Upper lobe of right lung (tissue), 1 donor: ENCODE measurements at places on chromosomes 2 and 18. TPM values are rescaled to one million over a fixed set of nuclear protein-coding genes. Genes with fewer than 3 reads are reported as not detected.

DNA sequence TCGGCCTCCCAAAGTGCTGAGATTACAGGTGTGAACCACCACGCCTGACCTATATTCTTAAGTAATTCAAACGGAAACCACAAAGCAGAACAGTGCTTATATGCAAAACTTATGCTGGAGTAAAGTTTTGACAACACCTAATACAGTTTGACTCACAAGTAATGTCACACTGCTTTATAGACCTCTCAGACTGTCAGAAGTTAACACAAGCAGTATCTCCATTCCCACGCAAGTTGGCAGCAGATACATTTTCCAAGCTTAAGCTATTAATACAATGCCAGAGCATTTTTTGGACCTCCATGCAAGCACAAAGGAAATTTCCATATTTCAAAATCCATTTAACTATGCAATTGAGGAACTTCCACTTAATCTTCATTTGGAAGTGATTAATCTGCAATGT is 21.0 kb upstream of the SANBR start:
- DNase-seq, result no peak
- H3K4me3 ChIP-seq, result no peak overlapping the region
- no peaks in the 10 kb centered on the region for H3K27me3 ChIP-seq
- H3K27ac ChIP-seq, result no peak overlapping the region
- peaks cover 22% of the 10 kb centered on the region for H3K36me3 ChIP-seq

DNA sequence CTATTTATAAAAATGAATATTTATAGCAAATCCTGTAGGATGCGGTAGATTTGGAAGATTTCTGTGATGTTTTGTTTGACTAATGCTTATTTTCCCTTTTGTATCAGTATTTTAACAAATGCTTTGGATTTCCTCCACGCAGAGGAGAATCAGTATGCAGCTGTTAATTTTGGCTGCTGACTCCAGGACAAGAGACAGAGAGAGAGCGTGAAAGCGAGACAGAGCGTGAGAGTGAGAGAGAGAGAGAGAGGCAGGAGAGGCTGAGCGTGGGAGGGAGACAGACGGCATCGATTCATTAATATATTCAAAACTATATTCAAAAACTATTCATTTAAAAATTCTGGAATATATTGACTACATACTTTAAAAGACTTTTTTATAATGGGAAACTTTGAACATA is 62.5 kb downstream of the RRM2 start:
- H3K4me3 ChIP-seq, result no peak overlapping the region
- no peak for DNase-seq
- no peak overlapping the region for H3K27ac ChIP-seq
- no peaks in the 10 kb centered on the region for H3K36me3 ChIP-seq
- no peaks in the 10 kb centered on the region for H3K4me1 ChIP-seq

DNA sequence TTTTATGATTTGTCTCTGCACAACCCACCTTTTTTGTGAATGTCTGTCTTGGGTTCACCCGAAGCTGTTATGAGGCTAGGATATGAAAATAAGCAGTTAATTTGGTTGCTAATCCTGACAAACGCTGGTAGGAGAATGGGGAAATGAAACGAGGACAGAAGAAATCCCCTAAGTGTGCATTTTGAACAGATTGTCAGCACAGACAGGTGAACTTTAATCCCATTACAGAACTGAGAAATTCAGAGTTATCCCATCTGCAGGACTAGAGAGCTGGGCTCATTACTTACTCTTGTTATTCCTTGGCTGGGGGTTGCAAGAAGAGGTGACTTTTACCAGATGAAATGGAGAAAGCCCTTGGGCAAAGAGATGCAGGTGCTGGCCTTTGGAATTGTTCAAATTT is 123.3 kb upstream of the NYAP2 start:
- H3K36me3 ChIP-seq, result no peaks in the 10 kb centered on the region
- no peaks in the 10 kb centered on the region for H3K4me1 ChIP-seq
- no peak overlapping the region for H3K27ac ChIP-seq

DNA sequence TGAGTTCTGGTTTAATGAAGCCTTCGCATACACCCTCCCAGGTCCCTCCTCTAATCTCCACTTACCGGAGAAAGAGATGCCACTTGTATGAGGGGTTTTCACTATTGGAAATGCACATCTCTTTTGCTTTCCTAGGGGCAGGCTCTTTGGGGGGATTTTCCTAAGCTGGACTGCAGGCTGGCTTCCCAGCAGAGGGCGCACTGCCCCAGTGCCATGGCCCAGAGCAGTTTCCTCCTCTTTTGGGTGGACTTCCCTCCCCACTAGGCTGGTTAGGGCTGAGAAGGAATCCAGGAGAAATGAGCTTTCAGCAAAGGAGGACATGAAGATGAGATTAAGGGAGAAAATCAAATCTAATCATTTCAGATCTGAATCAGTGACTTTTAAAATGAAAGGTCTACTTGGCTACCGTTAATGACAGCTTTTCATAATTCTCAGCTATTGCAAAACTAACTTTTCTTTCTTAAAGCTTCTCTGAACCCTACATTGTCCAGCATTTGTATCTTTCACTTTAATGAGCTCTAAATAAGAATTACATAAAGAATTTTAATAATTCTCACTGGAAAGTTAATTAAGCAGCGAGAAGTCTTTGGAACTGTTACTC is 784.1 kb upstream of the FANCL start:
- no peak overlapping the region for H3K4me3 ChIP-seq
- no peaks in the 10 kb centered on the region for H3K4me1 ChIP-seq
- H3K27me3 ChIP-seq, result no peaks in the 10 kb centered on the region
- DNase-seq, result peak; percentile 72

- H3K4me1 ChIP-seq, result no peaks in the 10 kb centered on the region
- DNase-seq, result no peak
- no peaks in the 10 kb centered on the region for H3K36me3 ChIP-seq
- H3K27me3 ChIP-seq, result no peaks in the 10 kb centered on the region
- no peak overlapping the region for H3K27ac ChIP-seq
Observed at GRCh38 chr2:58341047-58341446, 99.9 kb upstream of the FANCL start.

DNA sequence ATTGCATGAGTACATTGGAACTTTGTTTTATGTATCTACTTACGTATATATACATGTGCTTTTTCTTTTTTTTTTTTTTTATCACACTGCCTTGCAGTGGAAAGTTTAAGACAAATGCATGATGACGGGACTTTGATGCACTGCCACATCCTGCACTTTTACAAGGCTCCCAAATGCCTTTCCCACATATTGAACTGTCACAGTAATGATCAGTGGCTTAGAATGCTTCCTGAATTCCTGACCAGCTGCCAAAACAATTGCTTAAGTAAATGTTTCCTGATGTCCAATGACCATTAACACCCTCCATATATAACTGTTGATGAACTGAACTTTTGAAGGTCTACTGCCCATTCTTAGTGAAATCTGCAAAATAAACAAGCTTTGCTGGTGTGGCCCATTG is 60.2 kb downstream of the LYPD6B start:
- no peak for DNase-seq
- no peak overlapping the region for H3K27ac ChIP-seq
- H3K4me1 ChIP-seq, result no peaks in the 10 kb centered on the region
- H3K36me3 ChIP-seq, result no peaks in the 10 kb centered on the region

- no peaks in the 10 kb centered on the region for H3K4me1 ChIP-seq
- no peaks in the 10 kb centered on the region for H3K27me3 ChIP-seq
- no peaks in the 10 kb centered on the region for H3K36me3 ChIP-seq
- no peak for DNase-seq
- H3K4me3 ChIP-seq, result no peak overlapping the region
- H3K27ac ChIP-seq, result no peak overlapping the region
Observed at GRCh38 chr2:197576631-197577030, 60.8 kb downstream of the MOB4 start.

DNA sequence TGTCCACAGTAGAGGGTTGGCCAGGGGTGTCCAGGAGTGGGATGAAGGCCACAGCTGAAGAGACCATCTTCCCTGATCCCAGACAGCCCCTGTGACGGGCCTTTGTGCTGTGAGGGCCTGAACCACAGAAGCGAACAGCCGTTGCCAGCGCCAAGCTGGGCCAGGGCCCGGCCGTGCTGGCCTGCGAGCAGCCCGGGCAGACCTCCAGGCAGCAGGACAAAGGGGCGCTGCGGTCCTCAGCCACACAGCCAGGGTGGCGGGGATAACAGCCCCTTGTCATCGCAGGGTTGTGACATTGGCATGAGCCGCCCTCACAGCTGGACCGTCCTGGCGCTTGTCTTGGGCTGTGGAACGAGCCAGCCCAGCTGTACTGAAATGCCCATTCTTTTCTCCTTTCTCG is 161.1 kb downstream of the FAM210A start:
- no peaks in the 10 kb centered on the region for H3K27me3 ChIP-seq
- H3K36me3 ChIP-seq, result no peaks in the 10 kb centered on the region
- no peak overlapping the region for H3K4me3 ChIP-seq
- H3K4me1 ChIP-seq, result peaks cover 23% of the 10 kb centered on the region

Gene XIRP2
- total RNA-seq, result 0.14 TPM

Gene ANO7
- 2.1 TPM for total RNA-seq

Gene RESP18
- total RNA-seq, result not detected

Gene HOXD11
- total RNA-seq, result not detected

Gene FSIP2
- total RNA-seq, result 0.29 TPM
